ENCODE measurements at places on chromosomes 4 and X. TPM values are rescaled to one million over a fixed set of nuclear protein-coding genes. Genes with fewer than 3 reads are reported as not detected.

The CPE gene
- total RNA-seq, result 63.6 TPM

The AREG gene
- total RNA-seq, result 14.6 TPM

The PARM1 gene
- 78.0 TPM for total RNA-seq

The TEX11 gene
- not detected for total RNA-seq

The SNCA gene
- 12.1 TPM for total RNA-seq

The TEX13D gene
- total RNA-seq, result not detected

The PPP2R2C gene
- 0.09 TPM for total RNA-seq

The SCLT1 gene
- total RNA-seq, result 14.4 TPM

The CCNQ gene
- total RNA-seq, result 18.9 TPM

The RAI2 gene
- total RNA-seq, result 32.1 TPM

The RNF175 gene
- total RNA-seq, result not detected

The GPAT3 gene
- 8.3 TPM for total RNA-seq

The SMC1A gene
- total RNA-seq, result 51.8 TPM

The PCDH10 gene
- total RNA-seq, result 0.41 TPM

The ARFIP1 gene
- total RNA-seq, result 29.3 TPM

The CYLC1 gene
- total RNA-seq, result not detected

The MAMLD1 gene
- total RNA-seq, result 5.0 TPM

The TMPRSS11D gene
- not detected for total RNA-seq

The HSD17B11 gene
- total RNA-seq, result 95.6 TPM

The TKTL1 gene
- not detected for total RNA-seq

The CDS1 gene
- 25.1 TPM for total RNA-seq

The DCLK2 gene
- 4.9 TPM for total RNA-seq

The CFP gene
- total RNA-seq, result 14.9 TPM

The NSG1 gene
- total RNA-seq, result 1.5 TPM

The XAGE1B gene
- total RNA-seq, result 1.2 TPM

The PDZD4 gene
- total RNA-seq, result 8.3 TPM

The CNGA1 gene
- not detected for total RNA-seq

The MTMR8 gene
- total RNA-seq, result 1.9 TPM

The MAGEB17 gene
- total RNA-seq, result not detected

The CFI gene
- 61.0 TPM for total RNA-seq

The PAGE2B gene
- total RNA-seq, result not detected

The MGARP gene
- total RNA-seq, result 0.75 TPM

All from upper lobe of right lung (tissue), 1 donor.